EL (cell line): ENCODE measurements at places on chromosomes 7 and 10.

DNA sequence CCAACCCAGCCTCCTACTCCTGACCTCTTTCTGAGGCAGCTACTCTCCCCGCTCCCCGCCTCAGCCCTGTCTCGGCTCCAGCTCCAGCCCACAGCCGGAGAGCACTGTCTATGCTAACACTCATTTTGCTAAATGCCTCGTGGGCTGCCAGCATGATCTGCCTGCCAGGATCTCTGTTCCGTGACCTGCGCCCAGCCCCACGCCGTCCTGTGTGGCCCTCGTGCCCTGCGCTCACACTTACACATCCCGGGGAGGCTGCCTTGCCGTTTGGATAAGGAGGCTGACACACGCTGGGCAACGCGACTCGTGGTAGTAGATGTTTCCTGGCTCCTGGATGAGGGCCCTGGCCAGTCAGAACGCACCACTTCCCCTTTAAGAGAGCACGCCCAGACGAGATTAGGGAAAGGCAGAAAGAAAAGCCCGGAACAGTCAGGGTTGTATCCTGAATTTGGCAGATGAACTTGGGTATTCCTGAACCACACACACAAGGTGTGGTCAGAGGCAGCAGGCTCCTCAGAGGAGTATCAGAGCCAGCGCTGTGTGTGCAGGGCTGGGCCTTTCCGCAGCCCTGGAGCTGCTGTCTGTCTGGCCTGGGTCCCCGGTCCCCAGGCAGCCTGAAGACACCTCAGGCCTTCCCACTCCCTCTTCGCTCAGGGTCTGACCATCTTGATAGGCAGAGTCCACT lies 97.7 kb upstream of the EFCAB10 start:
- no peak for DNase-seq

GRCh38 chr7:6179620-6180343 lies 92.6 kb downstream of the CYTH3 start:
- DNase-seq: no peak

GRCh38 chr7:42071372-42072261 lies 165.4 kb downstream of the GLI3 start:
- no peak for DNase-seq

- DNase-seq: no peak
These were observed 363.9 kb downstream of the MALRD1 start for GRCh38 chr10:19412531-19412930.

- DNase-seq: peak; percentile 54
These were observed 37.4 kb upstream of the BET1 start for GRCh38 chr7:94041529-94041928.

DNA sequence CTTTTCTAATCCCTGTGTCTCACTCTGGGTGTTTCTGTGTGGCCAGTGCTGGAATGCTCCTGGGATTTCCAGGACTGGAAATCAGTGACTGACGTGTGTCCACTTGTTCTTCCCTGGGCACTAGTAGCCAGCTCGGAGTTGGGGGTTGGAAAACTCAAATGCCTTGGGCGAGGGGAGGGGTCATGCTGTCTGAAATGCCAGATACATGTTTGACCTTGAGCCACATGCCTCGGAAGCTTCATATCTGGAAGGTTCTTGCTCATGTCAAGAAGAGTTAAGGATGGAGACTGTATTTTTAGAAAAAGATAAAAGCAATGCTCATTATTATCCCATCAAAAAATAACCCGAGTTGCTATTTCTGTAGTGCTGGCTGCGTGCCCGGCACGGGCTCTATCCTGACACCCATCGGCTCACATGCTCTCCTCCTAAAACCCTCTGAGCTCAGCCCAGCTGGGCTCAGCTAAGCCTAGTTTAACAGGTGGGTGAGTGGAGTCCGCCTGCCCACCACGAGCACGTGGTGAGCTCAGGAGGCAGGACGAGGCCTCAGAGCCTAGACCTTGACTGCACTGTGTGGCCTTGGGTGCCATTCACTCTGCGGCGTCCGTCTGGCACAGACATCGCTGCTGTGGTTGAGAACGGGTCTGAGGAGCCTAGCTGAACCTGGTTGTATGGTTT lies 6.4 kb downstream of the DPYSL4 start:
- DNase-seq: no peak

- DNase-seq: no peak
These were observed 21.2 kb downstream of the CAMK2G start for GRCh38 chr10:73853196-73853595.

DNA sequence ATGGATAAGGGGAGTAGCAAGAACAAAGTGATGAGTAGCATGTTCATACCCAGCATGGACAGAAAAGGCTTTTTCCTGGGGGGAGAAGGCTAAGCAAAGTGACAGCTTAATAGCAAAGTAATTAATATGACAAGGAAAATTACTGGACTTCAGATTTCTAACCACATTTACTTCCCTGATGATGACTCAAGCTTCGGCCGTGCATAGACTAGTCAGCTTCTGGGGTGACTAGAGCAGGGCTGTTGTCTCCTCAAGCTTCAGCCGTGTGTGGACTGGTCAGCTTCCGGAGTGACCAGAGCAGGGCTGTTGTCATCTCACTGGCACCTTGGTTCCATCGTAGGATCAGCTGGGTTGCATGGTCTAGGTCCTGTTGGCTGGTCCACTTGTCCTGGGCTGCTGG lies 2.1 kb upstream of the ZNF117 start:
- peak; percentile 45 for DNase-seq

DNA sequence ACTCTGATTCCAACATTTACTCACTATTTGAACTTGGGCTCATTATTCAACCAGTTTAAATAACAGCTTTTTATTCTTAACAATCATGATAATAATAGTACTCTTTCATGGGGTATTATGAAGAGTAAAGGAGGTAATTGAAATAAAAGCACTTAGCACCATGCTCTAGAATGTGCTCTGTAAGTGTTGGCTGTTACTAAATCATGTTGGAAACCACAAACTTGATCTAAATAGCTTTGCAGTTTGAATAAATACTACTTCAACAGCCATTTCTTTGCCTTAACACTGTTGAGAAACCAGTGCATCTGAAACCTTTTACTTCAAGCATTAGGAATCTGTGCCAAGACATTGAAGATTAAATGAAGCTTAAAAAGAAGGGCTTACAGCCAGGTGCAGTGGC lies 7.9 kb upstream of the UPF2 start:
- no peak for DNase-seq

- no peak for DNase-seq
These were observed 105.9 kb upstream of the ETV1 start for GRCh38 chr7:14095233-14095950.
